ENCODE measurements at places on chromosomes 5 and 9. TPM values are rescaled to one million over a fixed set of nuclear protein-coding genes. Genes with fewer than 3 reads are reported as not detected.

The NIPSNAP3A gene
- total RNA-seq, result 61.6 TPM

The IL3 gene
- total RNA-seq, result not detected

The FAM153A gene
- not detected for total RNA-seq

The IFNA13 gene
- total RNA-seq, result not detected

The RETREG1 gene
- total RNA-seq, result 34.9 TPM

The CBY3 gene
- not detected for total RNA-seq

The SPINK13 gene
- total RNA-seq, result 1.4 TPM

The LTC4S gene
- 0.86 TPM for total RNA-seq

The CARD9 gene
- 2.9 TPM for total RNA-seq

The PCDHA1 gene
- 0.11 TPM for total RNA-seq

The FKTN gene
- 53.1 TPM for total RNA-seq

The ORM2 gene
- total RNA-seq, result not detected

The SPATA31C2 gene
- total RNA-seq, result not detected

The CER1 gene
- not detected for total RNA-seq

The IL13 gene
- total RNA-seq, result not detected

The KLHL3 gene
- 3.8 TPM for total RNA-seq

The ALDOB gene
- not detected for total RNA-seq

The GCNT4 gene
- total RNA-seq, result 3.6 TPM

The ERP44 gene
- 25.0 TPM for total RNA-seq

The CACNA1B gene
- total RNA-seq, result under 0.01 TPM

The SLC22A5 gene
- total RNA-seq, result 4.8 TPM

The RNF208 gene
- total RNA-seq, result 0.39 TPM

The CCDC183 gene
- 0.26 TPM for total RNA-seq

The MEIKIN gene
- not detected for total RNA-seq

The RALGPS1 gene
- 4.1 TPM for total RNA-seq

The PRR7 gene
- total RNA-seq, result 11.9 TPM

The LECT2 gene
- not detected for total RNA-seq

The CTXN3 gene
- total RNA-seq, result not detected

The ERAP2 gene
- 53.6 TPM for total RNA-seq

The BTNL8 gene
- total RNA-seq, result not detected

The ASPN gene
- total RNA-seq, result 17.0 TPM

The WDR38 gene
- total RNA-seq, result not detected

The ENTPD8 gene
- not detected for total RNA-seq

The SPINK7 gene
- not detected for total RNA-seq

The WHRN gene
- total RNA-seq, result 4.2 TPM

The NSA2 gene
- total RNA-seq, result 108 TPM

The ADAMTS19 gene
- not detected for total RNA-seq

The KCNV2 gene
- total RNA-seq, result not detected

The CENPH gene
- 13.6 TPM for total RNA-seq

The ABO gene
- total RNA-seq, result not detected

The LAMC3 gene
- under 0.01 TPM for total RNA-seq

Data from articular chondrocyte of knee joint (primary cell).